Fibroblast of the aortic adventitia (primary cell): ENCODE measurements at places on chromosomes 13 and 19. TPM values are rescaled to one million over a fixed set of nuclear protein-coding genes. Genes with fewer than 3 reads are reported as not detected.

DNA sequence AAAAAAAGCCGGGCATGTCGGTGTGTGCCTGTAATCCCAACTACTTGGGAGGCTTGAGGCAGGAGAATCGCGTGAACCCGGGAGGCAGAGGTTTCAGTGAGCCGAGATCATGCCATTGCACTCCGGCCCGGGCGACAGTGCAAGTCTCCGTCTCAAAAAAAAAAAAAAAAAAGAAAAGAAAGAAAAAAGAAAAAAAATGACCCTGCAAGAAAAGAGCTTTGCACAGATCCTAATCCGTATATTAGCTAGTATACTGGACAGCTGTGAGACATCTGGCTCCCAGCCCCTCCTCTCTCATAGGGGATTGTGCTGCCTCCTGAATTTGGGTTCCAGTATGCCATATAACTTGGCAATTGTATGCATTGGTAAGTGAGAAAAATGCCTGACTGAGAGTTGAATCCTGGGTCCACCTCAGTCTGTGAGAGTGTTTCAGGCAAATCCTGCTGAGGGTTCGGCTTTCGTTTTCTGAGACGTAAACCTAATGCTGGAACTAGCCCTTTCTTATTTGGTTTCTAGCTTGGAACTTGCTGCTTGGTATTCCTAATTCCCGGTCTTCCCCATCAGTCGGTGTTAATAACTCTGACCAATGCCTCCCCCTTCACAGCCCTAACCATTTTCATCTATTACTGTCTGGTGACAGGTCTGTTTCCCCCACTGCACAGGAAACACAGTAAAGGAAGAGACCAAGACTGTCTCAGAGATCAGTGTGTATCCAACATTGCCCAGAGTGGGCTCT is 1.3 kb upstream of the AKT2 start:
- DNase-seq: no peak

GRCh38 chr13:112252804-112253590 is 123.2 kb upstream of the SPACA7 start:
- no peak for DNase-seq

DNA sequence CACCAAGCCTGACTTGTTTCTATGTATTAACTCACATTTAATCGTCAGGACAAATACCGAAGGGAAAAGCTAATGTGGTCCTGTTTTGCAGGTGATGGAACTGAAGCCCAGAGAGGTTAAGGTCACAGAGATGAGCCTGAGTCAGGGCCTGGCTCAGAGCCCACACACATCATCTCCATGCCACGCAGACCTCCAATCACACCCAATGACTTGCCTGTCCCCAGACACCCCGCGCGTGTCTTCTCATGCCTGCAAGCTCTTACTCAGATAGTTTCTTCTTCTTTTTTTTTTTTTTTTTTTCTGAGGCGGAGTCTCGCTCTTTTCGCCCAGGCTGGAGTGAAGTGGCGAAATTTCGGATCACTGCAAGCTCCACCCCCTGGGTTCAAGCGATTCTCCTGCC is 16.4 kb downstream of the SIX5 start:
- DNase-seq: no peak

DNA sequence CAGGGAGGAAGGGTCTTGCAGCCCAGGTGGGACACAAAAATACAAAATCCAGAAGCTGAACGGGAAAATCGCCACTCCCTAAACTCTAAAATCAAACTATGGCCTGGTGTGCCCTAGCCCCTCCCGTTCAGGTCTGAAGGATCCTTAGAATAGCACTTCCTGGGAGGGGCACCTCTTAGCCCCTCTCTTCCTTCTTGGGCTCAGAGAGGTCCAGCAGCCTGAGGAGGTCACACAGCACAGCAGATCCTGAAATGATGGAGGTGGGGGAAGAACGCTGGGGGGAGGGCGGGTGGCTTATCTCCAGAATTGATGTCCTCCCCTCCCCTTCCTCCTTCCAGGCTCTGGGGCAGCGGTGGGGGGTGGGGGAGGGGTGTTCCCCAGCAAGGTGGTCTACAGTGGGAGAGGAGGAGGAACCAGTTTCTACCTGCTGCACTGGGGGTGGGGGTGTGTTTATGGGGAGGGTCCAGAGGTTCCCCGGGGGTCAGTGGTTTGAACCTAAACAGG is 1.9 kb downstream of the DIRAS1 start:
- DNase-seq: no peak

DNA sequence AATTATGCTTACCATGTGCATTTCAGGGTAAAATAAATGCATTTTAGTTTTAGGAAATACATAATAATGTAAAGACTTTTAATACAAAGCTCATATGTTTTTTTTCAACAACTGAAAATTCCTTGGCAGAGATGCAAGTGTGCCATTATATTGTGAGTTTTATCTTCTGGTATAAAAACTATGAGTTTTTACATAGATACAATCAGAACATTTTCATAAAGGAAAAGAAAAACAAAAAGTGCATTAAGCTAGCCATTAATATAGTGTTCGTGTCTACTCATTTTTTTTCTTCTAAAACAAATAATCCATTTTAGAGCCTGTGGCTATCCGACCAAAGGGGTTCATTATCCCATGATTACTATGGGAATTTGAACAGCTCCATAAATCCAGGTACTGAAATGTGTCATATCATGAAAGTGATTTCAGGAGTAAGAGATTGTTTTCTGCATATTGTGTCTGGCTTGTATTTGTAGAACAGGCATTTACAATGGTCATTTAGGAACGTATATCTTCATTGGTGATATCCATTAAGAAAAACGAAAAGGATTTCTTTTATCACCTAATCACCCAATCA is 236.9 kb upstream of the SLC10A2 start:
- no peak for DNase-seq

DNA sequence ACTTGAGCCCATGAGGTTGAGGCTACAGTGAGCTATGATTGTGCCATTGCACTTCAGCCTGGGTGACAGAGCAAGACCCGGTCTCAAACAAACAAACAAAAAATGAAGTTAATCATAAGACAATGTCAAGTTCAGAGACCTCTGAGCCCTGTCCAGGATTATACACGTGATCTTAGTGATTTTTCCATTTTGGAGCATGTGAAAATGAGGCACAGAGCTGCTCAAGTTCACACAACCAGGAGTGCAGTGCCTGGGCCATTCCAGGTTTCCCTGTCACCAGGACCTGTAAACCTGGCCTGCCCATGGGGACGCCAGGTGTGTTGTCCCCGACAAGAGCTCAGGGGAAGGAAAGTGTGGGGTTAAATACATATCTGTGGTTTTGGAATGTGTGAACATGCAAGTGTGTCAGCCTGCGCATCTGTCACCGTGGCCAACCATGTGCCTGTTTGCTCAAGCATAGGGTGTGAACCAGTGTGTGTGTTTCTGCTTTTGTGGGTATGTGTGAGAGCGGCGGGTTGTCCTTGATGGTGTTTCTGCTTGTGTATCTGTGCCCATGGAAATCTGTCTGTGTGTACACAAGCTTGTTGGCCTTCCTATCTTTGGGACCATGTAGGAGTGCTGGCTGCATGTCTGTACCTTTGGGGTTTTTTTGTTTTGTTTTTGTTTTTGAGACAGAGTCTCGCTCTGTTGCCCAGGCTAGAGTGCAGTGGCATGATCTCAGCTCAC is 1.5 kb upstream of the FXYD1 start:
- DNase-seq: no peak

- DNase-seq: no peak
These were observed 59.7 kb upstream of the KL start for GRCh38 chr13:32956595-32956933.

DNA sequence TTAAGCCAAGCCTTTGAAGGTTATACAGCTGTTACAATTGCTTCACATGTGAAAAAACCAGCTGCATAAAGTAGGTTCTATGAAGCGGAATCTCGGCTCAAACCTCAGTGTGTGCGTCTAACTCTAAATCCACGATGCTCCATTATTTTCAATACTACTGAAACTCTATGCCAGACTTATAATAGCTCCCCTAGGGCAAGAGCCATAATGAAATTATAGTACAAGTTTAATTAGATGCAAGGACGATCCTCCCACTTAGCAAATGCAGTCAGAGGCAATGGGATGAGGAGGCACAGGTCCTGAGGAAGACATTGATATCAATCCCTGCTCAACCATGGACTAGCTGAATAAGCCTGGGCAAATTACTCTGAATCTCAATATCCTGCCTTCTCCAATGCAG is 31.1 kb downstream of the SLC7A1 start:
- no peak for DNase-seq

The NLRP4 gene
- not detected in 2 replicates for total RNA-seq

- peak; percentile 59 for DNase-seq
These were observed 8.0 kb downstream of the RGCC start for GRCh38 chr13:41465241-41465847.

GRCh38 chr13:106507560-106508274 is 27.7 kb downstream of the EFNB2 start:
- DNase-seq: peak; percentile 91
